ENCODE measurements at places on chromosomes 7 and 10.
A peak's percentile ranks its signal among the peaks of the same experiment; 100 is the strongest.

DNA sequence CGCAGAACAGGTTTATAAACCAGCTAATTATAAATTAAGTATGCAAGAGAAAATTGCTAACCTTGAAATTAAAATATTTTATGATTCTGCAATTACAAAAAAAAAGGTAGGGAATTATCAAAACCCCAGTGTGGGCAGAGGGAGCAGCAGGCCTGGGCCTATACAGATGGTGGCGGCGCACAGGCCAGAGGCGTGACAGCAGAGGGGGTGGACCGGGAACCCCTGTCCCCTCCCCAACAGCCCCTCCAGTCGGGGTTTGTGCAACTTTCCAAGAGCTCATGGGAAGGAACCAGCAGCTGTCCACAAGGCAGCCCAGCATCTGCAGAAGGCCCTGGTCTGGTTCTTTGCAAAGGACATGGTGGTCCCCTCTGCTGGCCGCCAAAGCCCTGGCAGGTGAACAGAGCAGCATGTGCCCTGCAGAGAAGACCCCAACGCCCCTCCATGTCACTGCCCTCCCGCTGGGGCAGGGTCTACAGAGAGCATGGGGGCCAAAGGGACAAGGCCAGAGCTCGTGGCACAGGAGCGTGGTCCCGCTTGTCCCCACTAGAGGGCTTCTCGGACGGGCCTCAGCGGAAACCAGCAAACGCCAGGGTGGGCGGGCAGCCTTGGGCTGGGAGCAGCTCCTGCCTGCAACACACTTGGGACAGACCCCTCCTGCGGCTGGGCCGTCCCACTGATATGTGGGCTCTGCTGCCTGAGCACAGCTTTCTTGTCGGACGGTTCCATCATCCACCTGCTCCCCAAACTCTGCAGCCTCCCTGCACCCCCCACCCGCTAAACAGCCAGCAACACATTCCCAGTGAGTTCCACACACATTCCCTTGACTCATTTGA, 75.1 kb downstream of the EBF3 start:
- DNase-seq = no peak

DNA sequence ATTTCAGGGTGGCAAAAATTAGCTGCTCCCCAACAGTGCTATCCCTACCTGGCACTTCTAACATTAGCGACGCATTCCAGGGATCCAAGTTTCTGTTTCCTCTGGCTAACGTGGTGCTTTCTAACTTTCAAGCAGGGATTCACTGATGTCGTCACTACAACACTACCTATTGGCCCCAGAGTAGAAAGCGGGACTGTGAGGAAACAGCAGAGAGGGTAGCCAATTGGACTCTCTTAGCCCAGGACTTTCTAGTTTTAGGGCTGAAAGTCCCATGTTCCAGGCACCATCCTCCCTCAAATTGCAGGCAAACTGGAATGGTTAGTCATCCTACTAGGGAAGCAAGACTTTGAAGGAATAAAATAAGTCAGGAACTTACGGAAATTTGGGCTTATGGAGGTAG, 89.3 kb upstream of the AGK start:
- DNase-seq = no peak

GRCh38 chr7:47087866-47088265, 494.0 kb downstream of the TNS3 start:
- DNase-seq = no peak

DNA sequence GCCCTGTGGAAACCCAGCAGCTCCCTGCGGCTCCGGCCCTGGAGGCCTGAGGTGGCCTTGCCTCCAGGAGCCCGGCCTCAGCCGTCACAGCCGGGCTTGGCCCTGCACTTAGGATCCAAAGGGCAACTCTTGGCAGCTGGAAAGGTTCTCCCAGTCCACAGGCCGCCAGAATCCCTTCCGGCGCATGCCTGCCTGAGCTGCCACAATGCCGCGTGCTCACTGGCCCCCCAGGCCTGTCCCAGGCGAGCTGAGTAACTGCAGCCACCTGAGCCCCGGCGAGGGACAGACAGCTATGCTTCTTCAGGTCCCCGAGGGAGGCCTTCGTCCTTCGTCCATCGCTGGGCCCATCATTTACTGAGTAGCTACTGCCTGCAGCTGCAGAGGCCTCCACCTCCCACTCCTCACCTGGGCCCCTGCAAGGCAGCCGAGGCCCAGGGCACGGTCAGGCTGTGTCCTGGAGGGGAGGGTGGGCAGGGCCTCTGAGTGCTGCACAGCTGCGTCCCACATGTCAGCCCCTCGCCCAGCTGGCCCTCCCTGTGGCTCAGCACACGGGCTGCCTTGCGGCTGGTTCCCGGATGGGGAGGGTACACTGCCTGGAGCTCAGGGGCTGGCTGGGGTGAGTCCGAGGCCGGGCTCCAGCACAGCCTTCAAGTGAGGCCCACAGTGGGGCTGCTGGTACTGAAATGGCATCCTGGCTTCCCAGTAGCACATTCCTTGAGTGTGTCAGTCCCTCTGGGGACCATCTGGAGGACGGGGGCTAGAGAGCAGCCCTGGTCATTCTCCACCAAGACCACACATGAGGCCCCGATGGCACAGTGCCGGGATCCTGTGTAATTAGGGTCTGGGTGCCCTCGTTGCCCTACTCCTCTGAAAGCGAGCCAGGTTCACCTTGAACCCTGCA, 172.5 kb downstream of the ELFN1 start:
- DNase-seq = no peak

GRCh38 chr7:117673367-117673766, 193.5 kb downstream of the CFTR start:
- peak; percentile 77 for DNase-seq

DNA sequence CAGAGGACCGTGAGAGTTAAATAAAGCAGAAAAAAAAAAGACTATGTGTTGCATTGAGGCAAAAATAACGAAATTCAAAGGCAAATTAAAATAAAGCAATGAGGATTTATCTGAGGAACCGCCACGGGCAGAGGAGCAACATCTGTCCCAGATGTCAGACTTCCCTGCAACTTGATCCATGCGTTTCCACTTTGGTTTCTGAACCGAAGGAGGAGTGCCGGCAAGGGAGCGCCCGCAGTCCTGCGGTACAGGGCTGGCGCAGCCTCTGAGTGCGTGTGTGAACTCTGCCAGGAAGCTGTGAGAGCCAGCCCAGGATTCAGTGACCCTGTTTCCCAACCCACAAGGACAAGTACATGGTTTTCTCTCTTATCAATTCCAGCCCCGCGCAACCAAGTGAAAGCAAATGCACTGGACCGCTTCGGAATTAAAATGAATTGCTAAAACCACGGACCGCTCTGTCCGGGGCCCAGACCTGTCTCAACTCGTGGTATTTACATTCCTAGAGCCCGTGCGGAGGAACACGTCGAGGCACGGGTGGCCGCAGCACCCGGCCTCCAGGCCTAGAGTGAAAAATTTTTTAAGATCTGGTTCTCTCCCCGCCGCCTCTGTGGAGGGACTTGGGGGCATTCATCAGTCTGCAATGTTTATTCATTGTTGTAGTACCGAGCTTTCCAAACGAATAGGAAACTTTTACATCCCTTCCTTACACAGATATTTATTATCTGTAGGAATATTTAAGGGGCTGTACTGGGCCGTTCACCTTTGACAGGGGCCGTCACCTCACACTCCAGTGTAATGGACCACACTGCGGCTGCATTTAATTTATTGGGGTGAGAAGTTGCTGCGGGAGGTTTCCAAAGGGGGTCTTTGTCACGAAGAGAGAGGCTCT, 291.5 kb upstream of the NFE2L3 start:
- no peak for DNase-seq

DNA sequence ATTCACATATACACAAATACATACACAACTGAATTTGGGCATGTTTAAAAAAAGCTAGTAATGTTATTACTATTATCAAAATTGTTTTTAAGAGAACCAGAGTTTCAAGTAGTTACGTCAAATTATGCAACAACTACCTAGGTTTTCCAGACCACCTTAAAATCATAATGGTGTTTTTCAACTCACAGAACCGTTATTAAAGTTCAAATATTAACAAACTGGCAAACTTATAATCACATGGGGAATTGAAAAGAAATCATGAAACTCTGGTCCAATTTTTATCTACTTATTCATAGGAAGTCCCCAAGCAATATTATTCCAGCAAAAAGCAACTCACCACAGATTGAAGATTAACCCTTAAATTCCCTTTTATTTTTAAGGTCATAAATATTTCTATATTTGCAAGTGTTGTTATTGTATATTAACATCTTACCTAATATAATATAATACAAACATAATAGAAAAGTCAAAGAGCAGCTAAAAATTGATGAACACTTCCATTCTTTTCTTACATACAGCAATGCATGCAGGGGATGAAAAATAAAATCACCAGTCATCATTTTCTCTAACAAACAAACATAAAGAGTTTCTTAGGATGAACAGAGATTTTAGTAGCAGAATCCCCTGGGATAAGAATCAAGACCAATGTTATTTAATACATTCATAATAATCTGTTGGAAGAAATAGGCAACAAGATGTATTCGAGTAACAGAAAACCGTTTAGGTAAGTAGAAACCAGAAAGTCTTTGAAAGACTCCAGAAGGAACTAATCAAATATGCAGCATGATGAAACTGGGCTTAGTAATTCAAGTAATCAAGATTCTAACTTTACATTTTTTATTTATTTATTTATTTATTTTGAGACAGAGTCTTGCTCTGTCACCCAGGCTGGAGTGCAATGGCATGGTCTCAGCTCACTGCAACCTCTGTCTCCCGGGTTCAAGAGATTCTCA, 391.1 kb downstream of the PARD3 start:
- DNase-seq = no peak

GRCh38 chr7:131723926-131724325, 167.5 kb upstream of the PODXL start:
- no peak for DNase-seq

GRCh38 chr10:19302117-19302516, 253.5 kb downstream of the MALRD1 start:
- DNase-seq = no peak

DNA sequence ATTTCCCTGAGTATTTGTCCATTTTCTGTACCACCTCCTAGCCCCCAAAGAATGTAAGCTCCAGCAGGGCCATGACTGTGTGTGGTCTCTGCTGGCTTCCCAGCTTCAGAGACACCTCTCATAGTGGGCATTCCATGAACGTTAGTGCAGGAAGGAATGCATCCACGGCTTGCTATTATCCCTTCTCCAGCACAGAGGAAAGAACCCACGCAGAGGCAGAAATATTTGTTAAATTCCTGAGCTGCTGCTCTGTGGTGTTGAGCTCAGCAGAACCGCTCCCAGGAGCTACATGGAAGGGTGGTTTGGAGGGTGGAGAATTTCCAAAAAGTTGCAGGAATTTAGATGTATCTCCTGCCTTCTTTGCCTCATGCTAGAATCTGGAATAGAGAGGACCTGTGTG, 275.2 kb downstream of the POU6F2 start:
- DNase-seq = no peak

- DNase-seq = peak; percentile 39
These were observed 28.4 kb upstream of the SMARCD3 start for GRCh38 chr7:151276666-151277590.

DNA sequence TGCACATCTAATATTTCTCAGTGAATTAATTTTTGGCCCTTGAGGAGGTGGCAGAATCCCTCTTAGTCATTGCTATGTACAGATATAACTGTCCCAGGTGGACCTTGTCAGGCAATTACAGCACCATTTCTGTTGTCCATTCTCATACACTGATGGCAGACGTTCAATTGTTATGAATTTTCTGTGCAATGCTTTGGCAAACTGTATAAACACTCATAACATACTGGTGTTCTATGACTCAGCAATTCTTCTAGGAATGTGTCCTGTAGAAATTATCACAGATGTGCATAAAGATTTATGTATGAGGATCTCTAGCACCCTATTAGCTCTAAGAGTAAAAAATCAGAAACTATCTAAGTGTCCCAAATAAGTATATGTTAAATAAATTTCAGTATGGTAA, 80.8 kb downstream of the DNAJB9 start:
- DNase-seq = no peak

DNA sequence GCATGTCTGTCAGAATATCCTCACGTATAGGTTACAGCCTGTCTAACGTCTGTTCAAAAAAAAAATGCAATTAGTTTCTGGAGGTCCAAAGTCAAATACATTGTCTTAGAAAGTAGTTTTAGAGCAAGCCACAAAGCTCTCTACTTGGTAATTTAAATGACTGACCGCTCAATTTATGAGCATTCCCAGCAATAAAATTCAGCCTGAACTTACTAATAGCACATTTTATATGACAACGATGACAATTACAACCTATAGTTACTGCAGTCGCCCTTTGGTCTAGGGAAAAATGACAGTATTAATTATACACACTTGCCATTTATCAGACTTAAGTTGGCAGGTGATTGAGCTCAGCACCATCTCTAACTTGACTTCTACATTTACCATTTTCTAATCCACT, 425.8 kb upstream of the STEAP1 start:
- DNase-seq = no peak

DNA sequence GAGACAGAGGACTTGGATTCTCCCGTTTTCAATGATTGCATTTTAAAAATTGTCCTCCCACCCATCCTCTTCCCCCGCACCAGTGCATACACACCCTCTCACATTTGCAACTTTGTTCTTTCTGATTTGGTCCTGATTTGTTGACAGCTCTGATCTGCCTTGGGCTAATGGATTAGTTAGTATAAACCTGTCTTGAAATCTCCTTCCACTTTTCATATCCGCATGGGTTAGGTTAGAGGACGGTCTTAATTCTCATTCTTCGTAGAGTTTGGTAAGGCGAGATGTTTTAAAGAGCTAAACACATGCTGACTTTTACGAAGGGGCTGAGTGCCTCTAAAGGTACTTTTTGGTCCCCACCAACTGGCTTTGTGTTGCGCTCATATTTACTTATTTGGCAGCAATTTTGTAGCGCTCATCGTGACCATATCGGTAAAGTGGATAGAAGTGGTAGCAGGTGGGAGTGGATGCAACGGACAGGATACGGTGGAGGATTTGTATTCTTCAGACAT, 1.1 kb downstream of the AHR start:
- no peak for DNase-seq

- no peak for DNase-seq
These were observed 2.1 kb downstream of the WEE2 start for GRCh38 chr7:141710301-141710700.

DNA sequence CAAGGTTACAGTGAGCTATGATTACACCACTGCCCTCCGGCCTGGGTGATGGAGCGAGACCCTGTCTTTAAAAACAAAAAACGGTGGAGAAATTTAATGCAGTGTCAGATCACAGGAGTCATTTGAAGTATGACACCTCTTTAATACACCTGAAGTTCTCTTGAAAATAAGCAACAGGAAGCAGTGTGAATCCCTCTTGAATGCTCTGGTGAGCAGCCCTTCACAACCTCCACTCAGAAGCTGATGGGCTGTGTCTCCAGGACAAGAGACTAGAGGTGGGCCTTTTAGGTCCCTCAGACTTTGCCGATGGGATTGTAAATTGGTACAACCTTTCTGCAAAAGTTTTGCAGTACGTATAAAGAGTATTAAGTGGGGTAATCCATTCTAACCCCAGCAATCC, 50.1 kb downstream of the CYP26A1 start:
- no peak for DNase-seq

Data from substantia nigra (tissue), 51 donors.